Activated naive CD4-positive, alpha-beta T cell treated with anti-CD3 and anti-CD28 coated beads, Interleukin-2, amount 50 U/mL, for 72 hours (primary cell): ENCODE measurements at places on chromosomes 2 and 18.
A peak's percentile ranks its signal among the peaks of the same experiment; 100 is the strongest.

- no peak for DNase-seq
Observed at GRCh38 chr2:222753251-222753824, 81.9 kb downstream of the MOGAT1 start.

DNA sequence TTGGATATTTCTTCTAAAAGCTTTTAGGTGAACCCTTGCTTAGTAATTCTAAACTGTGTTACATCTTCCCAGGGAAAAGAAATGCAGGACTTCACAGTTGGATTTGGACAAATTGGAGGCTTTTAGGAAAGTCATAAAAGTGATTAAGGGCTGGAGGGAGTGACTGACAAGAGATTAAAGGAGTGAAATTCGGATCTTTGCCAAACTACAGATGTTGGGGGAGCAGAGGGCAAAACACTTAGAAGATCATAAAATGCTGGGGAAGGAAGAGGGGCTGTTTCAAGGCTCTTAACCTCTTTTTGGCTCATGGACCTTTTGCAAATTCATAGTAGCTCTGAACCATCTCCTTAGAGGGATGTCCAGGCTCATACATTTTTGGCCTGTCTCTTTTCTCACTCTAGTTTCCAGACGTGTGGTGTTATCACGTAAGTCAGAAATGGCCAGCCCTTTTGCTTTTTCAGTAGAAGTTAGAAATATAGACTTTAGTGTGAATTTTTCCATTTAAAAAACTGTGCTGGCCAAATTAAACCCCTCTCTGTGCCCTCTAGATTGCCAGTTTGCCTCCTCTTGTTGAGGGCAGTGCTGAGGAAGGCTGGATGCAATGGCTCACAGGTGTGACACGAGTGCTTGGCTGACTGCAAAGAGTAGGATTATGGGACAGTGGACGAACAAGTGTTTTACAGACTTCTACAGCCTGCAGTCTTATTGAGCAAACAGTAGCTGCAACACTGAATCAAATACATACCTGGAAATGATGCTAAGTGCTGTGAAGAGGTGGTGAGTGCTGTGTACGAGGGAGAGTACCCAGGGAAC is 109.9 kb downstream of the LYPD6B start:
- no peak for DNase-seq

DNA sequence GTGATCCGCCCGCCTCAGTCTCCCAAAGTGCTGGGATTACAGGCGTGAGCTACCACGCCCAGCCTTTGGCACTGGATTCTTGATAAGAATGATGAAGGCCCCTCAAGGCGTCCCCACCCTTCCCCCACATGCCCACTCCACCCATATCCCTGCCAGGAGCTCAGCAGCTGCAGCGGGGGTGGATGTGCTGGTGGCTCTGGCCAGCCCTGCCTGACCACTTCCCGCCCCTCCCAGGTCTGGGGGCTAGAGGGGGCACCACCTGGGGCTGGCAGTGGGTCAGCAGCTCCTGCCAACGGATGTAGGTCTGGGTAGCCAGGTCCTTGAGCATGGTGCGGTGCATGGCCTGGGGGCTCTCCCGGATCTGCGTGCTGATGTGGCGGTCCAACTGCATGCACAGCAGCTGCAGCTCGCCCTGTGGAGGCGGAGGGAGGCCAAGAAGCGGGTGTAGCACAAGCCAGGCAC is 7.8 kb upstream of the SEMA4C start:
- no peak for DNase-seq

DNA sequence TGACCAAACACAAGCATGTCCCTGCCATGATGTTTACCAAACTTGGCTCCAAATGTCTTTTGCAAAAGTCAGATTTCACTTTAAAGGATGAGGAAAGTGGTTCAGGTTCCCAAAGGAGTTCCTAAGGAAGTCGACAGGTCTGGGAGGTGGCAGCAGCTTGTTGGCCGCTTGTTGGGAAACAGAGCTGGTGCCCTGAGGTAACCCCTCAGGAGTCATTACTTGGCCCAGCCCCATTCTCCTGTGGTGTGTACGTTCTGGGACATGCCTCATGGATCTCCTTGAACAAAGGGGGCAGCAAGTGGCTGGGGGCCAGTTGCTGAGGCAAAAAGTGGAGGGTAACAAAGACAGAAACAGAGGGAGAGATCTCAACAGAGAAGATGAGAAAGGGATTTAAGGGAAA is 10.9 kb downstream of the TMBIM1 start:
- DNase-seq: no peak

GRCh38 chr2:54088191-54088634 is 27.2 kb upstream of the ACYP2 start:
- no peak for DNase-seq

DNA sequence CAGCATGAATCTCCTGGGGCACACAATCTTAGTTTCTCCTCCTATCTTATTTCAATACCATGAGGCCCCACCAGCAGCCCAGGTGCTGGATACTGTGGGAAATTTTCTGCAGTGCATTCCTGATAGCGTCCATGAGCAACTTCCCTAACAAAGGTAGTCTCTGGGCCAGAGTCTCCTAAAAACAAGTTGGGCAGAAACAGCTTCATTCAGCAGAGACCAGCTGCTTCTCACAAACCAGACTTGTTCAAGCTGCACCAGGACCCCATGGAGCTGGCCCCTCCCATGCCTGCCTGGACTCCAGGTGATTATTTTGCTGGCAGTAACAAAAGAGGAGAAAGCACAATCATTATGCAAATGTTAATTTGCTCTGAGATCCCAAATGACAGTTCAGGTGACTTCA is 31.4 kb downstream of the MYO5B start:
- DNase-seq: no peak

GRCh38 chr2:100350661-100351185 is 28.4 kb upstream of the LONRF2 start:
- no peak for DNase-seq

GRCh38 chr2:42890791-42891355 is 98.5 kb upstream of the HAAO start:
- no peak for DNase-seq

GRCh38 chr2:204143216-204144014 is 206.9 kb downstream of the ICOS start:
- no peak for DNase-seq

GRCh38 chr2:64233376-64233922 is 89.2 kb upstream of the PELI1 start:
- DNase-seq: no peak

DNA sequence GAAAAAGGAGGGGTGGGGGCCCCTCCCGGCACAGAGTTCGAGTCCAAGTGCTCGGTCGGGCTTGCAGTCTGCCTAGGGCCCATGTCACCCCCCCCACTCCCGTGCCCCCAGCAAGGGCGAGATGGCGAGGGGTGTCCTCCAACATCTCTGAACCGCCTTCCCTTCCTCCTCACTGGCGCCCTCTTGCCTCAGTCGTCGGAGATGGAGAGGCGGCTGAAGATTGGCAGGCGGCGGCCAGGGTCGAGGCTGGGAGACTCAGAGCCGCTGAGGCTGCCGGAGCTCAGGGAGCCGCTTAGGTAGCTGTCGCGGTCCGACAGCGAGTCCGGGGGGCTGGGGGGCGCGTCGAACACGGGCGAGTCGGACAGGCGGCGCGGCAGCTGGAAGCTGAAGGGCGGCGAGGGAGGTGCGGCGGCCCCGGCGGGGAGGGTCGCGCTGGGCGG is 2.3 kb downstream of the ZFP36L2 start:
- DNase-seq: peak; percentile 79

GRCh38 chr18:42929857-42930256 is 185.6 kb downstream of the RIT2 start:
- no peak for DNase-seq

- DNase-seq: no peak
Observed at GRCh38 chr18:50190236-50190635, 4.7 kb downstream of the MYO5B start.

DNA sequence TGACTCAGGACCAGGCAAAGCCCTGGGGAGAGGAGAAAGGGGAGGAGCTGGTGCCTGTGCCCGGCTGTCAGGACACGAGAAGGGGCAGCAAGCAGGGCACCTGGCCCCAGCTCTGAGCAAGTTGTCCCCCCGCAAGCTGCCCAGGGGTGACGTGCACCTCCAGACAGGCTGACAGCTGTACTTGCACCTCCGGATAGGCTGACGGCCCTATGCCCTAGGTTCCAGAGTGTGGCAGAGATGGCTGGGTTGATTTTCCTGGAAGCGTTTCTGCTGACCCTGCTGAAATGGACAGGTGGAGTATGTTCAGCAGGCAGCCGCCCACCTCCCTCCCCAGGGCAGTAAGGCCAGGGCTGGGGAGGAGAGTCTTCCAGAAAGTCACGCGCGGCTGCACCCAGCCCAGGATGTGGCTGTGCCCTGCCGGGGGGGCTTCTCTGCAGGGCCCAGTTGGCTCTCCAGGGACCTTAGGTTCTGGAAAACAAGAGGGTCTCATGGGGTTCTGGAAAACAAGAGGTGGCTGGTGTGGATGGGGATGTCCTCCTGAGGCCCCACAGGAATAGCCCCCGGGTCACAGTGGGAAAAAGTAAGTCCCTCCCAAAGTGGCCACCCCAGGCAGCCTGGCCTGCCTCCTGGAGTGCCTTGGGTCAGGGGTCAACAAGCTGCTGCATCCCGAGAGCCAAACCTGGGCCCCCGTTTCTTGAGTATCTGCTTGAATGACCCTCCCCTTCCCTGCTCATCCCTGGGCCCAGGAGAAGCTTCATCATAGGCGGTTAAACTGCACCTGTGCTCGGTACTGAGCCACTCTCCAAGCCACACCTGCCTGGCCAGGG is 71.4 kb upstream of the OTOS start:
- no peak for DNase-seq

DNA sequence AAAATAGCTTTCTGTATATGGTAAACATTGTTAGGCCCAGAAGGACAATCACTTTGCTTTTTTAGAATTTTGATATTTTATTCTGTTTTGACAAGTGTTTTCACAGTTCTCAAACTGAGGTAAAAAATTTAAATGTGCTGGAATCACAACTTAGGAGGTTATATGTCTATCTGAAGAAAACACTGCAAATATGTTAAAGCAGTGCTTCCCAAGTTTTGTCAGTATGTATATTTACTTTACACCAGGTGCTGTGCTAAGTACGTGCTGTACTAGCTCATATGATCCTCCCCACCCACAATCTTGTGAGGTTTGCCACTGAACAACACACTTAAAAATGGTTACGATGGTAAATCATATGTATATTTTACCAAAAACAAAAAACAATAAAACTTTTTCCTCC is 124.2 kb downstream of the CABYR start:
- DNase-seq: no peak

GRCh38 chr2:117832905-117833613 is 18.6 kb downstream of the DDX18 start:
- no peak for DNase-seq

DNA sequence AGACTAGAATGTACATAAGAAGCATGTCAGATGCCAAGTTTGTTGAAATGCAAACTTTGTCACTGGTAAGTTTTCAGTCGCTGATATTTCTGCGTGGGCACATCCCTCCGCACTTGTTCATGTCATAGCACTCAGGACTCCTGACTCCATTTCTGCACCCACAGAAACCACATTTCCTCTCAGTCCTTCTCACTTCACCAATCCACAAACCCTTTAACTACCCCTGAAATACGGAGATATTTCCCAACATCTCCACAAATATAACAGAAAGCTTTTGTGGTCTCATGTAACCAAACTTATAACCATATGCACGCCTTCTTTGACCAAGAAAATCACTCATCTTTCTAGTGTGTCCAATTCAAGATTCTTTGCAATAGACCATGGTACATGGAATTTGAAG is 276.9 kb upstream of the ERBB4 start:
- no peak for DNase-seq

- no peak for DNase-seq
Observed at GRCh38 chr2:21078296-21078695, 34.4 kb upstream of the APOB start.

DNA sequence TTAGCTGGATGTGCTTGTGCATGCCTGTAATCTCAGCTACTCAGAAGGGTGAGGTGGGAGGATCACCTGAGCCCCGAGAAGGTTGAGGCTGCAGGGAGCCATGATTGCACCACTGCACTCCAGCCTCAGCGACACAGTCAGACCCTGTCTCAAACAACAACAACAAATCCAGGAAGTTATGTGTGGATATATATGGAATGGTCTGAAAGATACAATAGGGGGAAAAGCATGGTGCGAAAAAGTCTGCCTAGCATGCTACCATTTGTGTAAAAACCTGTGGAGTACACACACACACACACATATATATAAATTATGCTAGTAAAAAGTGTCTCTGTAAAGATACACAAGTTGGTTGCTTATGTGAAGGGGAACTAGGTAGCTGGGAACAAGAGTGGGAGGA is 6.9 kb upstream of the HOXD1 start:
- DNase-seq: no peak

DNA sequence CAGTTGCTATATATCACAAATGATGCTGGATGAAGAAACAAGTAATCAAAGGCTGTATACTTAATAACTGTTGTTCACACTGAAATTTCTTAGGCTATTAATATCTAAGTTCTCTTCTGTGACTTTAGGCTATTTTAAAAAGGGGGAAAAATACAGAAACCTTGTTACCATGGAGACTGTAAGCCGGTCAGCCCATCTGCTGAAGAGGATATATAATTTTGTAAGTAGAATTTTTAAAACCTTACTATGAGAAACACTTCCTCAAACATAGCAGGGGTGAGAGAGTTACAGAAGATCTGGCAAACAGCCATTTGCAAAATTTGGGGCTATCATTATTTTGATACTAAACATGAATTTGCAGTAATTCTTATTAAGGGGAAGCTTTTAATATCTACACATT is 27.8 kb downstream of the CACNB4 start:
- DNase-seq: no peak

DNA sequence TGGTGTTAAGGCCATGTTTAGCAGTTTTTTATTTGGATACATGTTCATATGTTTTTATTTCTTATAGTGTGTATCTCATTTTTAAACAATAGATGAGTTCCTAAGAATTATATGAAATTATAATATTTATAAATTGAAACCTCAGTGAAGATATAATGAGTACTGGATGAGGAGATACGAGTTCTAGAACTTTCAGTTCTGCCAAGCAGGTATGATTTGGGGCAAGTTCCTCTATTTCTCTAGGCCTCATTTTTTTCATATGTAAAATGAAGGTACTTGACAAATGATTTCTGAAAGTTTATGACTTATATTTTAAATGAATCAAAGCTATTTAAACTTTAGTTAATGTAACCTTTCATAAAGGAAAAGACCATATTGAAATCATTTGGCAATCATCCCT is 8.2 kb upstream of the PGAP1 start:
- no peak for DNase-seq

GRCh38 chr2:239594019-239594771 is 193.4 kb upstream of the HDAC4 start:
- no peak for DNase-seq

GRCh38 chr2:49070716-49071115 is 83.6 kb downstream of the FSHR start:
- DNase-seq: no peak

DNA sequence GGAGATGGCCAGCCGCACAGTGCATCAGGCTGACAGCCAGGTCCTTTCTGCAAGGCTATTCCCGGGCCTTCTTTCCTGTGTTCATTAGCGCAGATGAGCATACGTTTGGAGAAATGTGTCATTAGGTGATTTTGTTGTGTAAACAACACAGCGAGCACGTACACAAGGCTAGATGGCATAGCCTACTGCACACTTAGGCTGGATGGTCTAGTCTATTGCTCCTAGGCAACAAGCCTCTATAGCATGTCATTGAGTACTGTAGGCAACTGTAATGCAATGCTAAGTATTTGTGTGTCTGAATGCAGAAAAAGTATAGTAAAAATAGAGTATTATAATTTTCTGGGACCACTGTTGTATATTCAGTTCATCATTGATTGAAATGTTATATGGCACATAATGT is 50.9 kb upstream of the PHLPP1 start:
- DNase-seq: no peak
